Lung microvascular endothelial cell (primary cell): ENCODE measurements at places on chromosomes 6 and 20. TPM values are rescaled to one million over a fixed set of nuclear protein-coding genes. Genes with fewer than 3 reads are reported as not detected.

The ECHDC1 gene
- 32.5 and 36.2 TPM in 2 replicates for total RNA-seq

DNA sequence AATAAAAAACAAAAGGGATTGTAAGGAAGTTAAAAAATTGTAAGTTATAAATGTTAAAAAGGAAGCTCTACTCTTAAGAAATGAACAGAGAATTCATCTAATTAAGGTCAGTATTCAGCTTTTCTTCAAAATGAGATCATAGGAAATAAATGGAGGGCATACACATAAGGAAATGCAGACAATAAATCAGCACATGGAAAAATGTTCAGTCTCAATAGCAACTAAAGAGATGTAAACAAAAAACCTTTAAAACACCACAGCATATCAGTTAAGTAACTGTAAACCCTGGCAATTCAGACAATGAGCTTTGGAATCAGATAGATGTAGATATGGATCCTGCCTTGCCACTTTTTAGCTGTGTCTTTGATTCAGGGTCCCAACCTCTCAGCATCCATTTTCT lies 24.0 kb upstream of the CLIC5 start:
- DNase-seq, result peak; percentile 3

- DNase-seq, result no peak
Measured at GRCh38 chr6:132972971-132973370, 158.6 kb downstream of the RPS12 start.

GRCh38 chr6:156993713-156994112 lies 216.5 kb downstream of the ARID1B start:
- no peak for DNase-seq

GRCh38 chr6:160284575-160284974 lies 26.0 kb upstream of the SLC22A2 start:
- DNase-seq, result no peak

The LAMA4 gene
- 456 and 465 TPM in 2 replicates for total RNA-seq

GRCh38 chr6:150866147-150866990 lies 867 bp downstream of the MTHFD1L start:
- peak; percentile 96 for DNase-seq

- DNase-seq, result no peak
Measured at GRCh38 chr20:32501709-32502108, 83.4 kb downstream of the NOL4L start.

- DNase-seq, result no peak
Measured at GRCh38 chr6:46411456-46412197, 79.6 kb downstream of the RCAN2 start.

The HLA-DMB gene
- total RNA-seq, result under 0.01 TPM in 1 of 2 replicates, not detected in the other

The CYP21A2 gene
- not detected in 2 replicates for total RNA-seq

GRCh38 chr6:23584134-23584763 lies 541.8 kb upstream of the NRSN1 start:
- no peak for DNase-seq

GRCh38 chr6:130282234-130282995 lies 59.7 kb upstream of the SAMD3 start:
- DNase-seq, result peak; percentile 17

The BCAS1 gene
- total RNA-seq, result not detected in 2 replicates

The EPM2A gene
- 5.0 and 10.5 TPM in 2 replicates for total RNA-seq

The SAMD5 gene
- 0.40 and 0.87 TPM in 2 replicates for total RNA-seq

The BANF2 gene
- total RNA-seq, result not detected in 2 replicates

DNA sequence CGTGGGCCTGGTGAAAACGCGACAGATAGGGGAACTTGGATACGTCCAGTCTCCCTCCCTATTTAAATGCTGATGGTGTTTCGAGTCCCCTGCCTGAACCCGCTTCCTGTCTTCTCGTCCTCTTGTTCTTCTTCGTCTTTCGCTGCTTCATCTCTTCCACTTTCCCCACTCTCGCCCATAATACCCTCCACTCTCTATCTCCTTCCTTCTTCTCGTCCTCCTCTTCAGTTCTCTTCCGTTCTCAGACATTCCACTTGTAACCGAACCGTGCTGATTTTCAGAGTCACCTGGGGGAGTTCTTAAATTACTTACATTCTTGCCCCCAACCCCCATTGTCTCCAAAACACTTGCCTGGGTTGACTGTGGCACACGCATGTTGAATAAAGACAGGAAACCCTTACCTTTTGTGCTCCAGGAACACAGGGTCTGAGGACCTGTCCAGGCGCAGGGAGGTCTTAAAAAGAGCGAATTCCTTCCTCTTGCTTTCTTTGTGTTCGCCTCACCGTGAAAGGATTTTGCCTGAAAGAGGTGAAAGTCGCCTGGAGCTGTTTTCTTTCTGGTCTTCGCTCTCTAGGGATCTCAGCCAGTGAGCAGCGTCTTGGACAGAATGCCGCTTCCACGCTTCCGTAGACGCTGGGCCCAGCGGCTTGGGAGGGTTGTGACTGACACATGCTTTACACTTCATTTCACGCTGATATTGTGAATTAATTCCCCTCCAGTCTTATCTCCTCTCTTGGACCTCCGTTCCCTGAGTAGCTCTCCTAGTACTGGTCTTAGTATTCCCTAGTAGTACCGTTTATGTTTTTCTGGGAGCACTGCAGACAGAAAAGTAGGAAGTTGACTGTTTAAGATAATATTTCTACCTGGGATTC lies 184.0 kb downstream of the GPX5 start:
- DNase-seq, result no peak

- DNase-seq, result no peak
Measured at GRCh38 chr6:165243801-165244200, 65.6 kb downstream of the C6orf118 start.

- no peak for DNase-seq
Measured at GRCh38 chr20:37980876-37981275, 52.4 kb downstream of the TTI1 start.

DNA sequence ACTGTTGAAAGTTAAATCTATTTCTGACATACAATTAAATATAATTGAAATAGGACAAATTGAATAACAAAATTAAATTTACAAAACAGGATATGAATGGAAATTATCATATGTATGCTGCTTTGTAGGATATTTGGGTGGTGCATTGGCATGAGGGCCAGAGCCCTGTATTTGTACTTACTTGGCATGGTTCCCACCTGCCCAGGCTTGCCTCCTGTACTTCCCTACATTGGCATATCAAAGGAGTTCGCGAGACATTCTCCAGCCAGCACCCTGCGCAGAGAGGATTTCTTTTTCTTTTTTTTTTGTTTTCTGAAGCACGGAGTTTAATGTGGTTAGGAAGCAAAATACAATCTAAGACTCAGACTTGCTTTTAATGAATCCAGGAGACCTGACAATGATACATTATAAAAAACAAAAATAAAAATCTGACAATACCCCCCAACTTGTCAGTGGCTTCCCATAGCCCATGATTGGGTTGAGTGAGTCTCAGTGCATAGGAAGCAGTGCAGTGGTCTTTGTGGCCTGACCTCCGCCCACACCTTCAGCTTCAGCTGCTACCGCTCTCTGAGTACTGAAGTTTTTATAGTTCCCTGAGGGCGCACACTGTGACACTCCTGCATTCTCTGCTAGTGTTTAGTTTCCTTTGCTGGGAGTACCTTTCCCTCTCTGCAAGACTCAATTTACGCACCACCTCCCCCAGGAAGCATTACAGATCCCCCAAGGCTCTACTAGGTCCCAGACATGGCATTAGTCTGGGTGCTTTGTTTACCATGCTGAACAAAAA lies 440.8 kb downstream of the UTRN start:
- no peak for DNase-seq

The TMEM170B gene
- 1.1 and 2.0 TPM in 2 replicates for total RNA-seq

GRCh38 chr20:50498071-50498776 lies 12.0 kb upstream of the PTPN1 start:
- no peak for DNase-seq

The BNIP5 gene
- total RNA-seq, result not detected in 2 replicates

The OR2H2 gene
- total RNA-seq, result not detected in 2 replicates

- DNase-seq, result no peak
Measured at GRCh38 chr20:17499041-17499440, 32.1 kb downstream of the BFSP1 start.

DNA sequence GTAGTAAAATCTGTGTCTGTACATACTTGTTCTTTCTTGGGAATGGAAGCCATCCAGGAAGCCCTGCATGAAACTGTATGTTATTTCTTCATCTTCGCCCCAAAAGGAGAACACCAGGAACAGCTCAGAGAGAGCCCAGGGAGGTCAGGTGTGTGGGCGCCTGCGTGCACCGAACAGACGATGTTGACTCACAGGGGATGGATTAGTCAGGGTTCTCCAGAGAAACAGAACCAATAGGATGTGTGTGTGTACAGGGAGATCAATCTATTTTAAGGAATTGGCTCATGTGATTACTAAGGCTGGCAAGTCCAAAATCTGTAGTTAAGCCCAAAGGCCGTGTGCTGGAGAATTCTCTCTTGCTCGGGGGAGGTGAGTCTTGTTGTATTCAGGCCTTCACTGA lies 45.7 kb downstream of the RNASET2 start:
- DNase-seq, result no peak

DNA sequence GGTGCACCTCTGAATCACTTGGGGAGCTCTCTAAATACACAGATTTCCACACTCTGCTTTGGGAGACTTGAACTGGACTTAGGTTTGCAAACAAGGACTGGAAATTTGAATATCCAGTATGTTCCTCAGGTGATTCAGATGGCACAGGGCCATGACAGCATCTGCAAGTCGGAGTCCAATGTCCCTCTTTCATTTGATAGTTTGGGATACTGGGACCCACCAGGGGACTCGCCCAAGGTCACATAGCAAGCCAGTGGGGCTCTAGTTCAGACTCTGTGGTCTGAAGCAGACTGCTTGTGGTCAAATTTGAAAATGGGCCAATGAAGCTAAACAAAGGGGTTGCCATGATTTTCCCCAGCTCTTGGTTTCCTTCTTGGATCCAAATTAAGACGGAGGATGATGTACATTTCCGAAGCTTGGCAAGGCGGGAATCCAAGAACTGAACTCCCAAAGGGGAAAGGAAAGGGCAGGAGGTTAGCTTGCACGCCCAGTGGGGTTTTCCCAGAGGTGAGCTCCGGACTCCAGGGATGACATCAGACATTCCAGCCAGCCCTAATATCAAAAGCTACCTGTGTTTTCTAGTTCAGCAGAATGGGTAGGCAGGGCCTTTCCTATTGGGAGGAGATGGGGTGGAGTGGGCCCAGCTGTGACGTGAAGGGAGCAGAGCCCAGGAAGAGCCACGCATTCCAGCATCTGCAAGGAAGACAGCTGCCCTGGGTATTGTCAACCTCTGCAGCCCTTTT lies 3.4 kb upstream of the SYS1 start:
- DNase-seq, result peak; percentile 71

DNA sequence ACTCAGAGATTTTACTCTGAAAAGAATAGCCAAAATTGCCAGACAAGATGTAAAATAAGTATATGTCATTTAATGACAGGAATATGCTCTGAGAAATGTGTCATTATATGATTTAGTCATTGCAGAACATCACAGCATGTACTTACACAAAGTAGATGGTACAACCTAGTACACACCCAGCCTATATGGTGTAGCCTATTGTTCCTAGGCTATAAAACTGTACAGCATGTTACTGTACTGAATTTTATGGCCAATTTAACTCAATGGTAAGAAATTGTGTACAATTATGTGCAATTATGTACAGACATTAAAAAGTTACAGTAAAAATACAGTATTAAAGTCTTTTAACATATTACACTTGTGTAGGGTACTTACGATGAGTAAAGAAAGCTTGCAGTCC lies 311.9 kb upstream of the EPHA7 start:
- DNase-seq, result no peak

- DNase-seq, result no peak
Measured at GRCh38 chr6:35219683-35220326, 6.0 kb downstream of the SCUBE3 start.

The CALHM5 gene
- total RNA-seq, result 0.40 and 1.5 TPM in 2 replicates

DNA sequence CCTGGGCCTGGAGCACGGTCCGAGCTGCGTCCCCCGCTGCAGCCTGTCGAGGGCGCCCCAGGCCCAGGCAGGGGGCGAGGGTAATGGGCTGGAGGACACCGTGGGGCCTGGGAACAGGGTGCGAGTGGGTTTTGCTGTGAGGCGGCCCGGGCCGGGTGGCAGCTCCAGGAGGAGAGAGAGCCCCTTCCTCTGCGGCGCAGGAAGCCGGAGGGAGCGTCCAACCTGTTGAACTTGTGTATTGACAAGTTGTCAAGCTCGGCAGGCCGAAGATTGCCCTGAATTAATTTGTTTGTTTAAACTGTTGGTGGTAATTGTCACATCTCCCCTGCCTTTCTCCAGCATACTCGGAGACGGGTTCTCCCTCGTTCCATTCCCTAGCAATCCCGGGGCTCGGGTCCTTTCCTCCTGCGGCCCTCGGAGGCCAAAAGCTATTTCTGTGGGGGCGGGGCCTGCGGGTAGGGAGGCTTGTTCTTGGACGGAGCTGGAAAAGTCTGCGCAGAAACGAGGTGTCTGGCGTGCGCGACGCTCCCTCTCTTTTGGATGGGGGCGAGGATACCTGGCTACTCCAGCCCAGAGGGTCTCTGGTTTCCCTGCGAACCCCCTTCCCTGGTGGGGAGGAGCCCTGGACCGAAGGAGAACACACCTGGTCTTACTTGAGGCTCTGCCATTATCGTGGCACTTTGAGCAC lies 9.9 kb downstream of the NR2E1 start:
- DNase-seq, result no peak

- DNase-seq, result no peak
Measured at GRCh38 chr6:101226677-101227135, 166.8 kb upstream of the GRIK2 start.

GRCh38 chr6:53216301-53216700 lies 67.7 kb upstream of the GCM1 start:
- no peak for DNase-seq

GRCh38 chr20:43653966-43654365 lies 12.9 kb upstream of the MYBL2 start:
- no peak for DNase-seq

- no peak for DNase-seq
Measured at GRCh38 chr6:24329451-24329850, 28.4 kb downstream of the DCDC2 start.

GRCh38 chr6:145032562-145033145 lies 702.7 kb downstream of the EPM2A start:
- DNase-seq, result no peak

GRCh38 chr6:20159781-20160540 lies 52.3 kb downstream of the MBOAT1 start:
- peak; percentile 27 for DNase-seq

The SLC22A7 gene
- not detected in 2 replicates for total RNA-seq

The CLIC5 gene
- total RNA-seq, result under 0.01 TPM in 1 of 2 replicates, not detected in the other

The FLRT3 gene
- 0.87 and 3.4 TPM in 2 replicates for total RNA-seq

DNA sequence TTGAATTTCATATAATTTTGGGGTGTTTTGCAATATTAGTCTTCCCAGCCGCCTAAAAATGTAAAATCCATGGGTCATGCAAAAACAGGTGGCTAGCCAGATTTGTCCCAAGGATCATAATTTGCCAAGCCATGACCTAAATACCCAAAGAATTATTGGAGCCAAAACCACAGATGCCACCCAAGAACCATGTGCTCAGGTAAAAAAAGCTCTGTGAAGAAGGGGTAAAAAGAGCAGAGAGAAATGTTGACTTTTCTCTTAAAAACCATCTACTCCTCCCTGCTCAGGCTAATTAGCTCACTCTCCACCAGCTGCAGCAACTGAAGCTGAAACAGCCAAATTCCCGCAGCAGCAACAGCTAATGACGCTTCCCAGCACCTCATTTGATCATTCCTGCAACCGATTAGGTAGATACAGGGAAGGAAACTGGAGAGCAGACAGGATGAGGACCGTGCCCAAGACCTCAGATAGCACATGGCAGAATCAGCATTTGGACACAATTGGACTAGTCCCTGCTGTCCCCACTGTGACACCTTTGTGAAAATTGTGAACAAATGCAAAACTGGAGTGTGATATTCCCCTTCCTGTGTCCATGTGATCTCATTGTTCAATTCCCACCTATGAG lies 107.9 kb upstream of the NXT1 start:
- no peak for DNase-seq

The DEFB124 gene
- total RNA-seq, result not detected in 2 replicates
